SW480 (cell line): ENCODE measurements at places on chromosomes 5 and 9.

GRCh38 chr9:111832449-111832848 is 37.7 kb upstream of the SHOC1 start:
- no peak for DNase-seq

- DNase-seq, result no peak
Observed at GRCh38 chr5:142727735-142728047, 41.8 kb upstream of the FGF1 start.

DNA sequence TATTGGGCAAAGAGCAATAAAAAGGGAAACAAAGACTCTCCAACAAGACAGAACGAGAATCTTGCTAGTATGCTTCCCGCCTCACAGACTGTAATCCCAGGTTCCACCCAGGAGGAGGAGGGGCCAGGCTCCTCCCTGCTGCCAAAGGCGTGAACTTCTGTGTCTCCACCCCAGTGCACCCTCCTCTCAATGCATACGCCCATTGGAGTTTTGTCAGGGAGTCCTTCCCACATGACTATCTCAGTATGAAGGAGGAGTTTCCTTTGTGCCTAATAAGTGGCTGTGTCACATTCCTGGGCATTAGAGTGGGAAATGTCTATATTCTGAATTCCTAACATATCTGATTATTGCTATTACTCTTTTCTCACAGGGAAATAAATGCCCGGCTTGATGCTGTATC is 106.4 kb upstream of the DHFR start:
- DNase-seq, result peak; percentile 7

DNA sequence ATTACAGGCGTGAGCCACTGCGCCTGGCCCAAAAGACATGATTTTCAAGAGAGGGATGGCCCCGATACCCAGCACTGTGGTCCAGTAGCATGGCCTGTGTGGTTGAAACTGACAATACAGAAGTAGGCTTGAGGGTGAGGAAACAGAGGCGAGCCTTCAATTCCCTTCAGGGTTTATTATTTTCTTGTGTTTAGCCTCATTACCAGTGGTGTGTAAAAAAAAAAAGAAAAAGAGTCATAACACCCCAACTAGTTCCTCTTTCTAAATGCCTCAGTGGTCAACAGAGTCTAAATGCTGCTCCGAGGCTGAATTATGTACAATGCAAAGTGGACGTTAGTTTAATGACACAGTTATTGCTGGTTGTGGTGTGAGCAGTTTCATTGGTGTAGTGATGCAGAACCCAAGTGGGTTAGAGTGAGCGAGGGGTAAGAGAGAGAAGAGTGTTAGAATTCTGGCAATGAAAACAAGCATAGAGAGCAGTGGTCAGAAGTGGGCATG is 58.8 kb downstream of the SNX30 start:
- no peak for DNase-seq

GRCh38 chr5:79936646-79937216 is 54.3 kb downstream of the MTX3 start:
- DNase-seq, result no peak

DNA sequence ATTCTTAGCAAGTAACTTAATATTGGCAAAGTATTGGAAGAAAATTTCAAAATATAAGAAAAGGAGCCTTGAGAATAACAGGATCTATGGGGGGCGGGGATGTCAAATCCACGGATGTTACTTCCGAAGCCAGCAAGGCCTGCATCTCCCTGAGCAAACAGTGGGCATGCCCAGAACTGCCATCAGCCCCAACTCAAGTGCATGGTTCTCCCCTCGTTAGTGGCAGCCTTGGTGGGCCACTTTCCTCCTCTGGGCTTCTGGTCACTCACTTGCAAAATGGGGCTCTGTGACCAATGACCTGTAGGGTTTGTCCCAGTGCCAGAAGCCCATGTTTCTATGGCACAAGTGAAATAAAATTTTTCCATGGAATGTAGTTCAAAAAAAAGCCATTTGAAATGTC is 27.2 kb upstream of the MED10 start:
- no peak for DNase-seq

GRCh38 chr5:90940227-90940995 is 381.8 kb downstream of the ADGRV1 start:
- peak; percentile 36 for DNase-seq

- DNase-seq, result no peak
Observed at GRCh38 chr9:117218951-117219350, 195.9 kb downstream of the ASTN2 start.

DNA sequence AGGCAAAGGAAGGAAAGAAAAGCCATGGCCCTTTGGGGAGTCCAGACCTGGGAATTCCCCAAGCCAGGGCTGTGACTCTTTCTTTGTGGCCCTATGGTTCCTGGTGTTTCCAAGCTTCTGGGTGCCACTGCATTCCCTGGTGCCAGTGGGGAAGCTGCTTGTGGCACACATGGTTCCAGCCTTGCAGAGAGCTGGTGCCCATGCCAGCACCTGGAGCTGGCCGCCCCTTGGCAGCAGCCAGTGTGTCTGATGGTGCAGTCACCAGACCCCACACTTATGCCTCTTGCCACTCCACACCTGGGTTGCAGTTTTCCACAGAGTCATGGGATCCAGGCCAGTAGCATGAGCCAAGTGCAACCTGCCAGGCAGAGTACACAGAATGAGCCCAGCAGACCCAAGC is 1495.3 kb upstream of the NUDT12 start:
- no peak for DNase-seq

GRCh38 chr9:82456642-82457041 is 468.1 kb downstream of the SPATA31D1 start:
- no peak for DNase-seq

GRCh38 chr5:150584556-150585335 is 55.7 kb upstream of the SYNPO start:
- no peak for DNase-seq

DNA sequence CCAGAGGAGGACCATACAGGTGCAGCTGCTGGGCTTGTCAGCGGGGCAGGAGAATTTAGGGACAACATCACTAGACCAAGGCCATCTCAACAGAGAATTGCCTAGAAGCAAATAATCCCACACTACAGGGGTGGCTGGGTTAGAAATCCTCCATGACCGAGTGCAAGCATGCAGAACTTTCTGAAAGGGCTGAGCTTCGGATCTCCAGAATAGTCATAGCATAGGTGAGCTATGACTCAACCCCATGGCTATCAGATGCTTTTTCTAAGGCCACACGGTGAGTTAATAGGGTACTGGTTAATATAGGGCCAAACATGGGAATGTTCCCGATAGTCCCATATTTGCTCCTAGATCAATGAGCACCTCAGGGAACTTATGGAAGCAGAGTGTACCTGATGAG is 4.2 kb downstream of the KCNIP1 start:
- DNase-seq, result no peak

- DNase-seq, result no peak
Observed at GRCh38 chr9:77808751-77809081, 160.6 kb upstream of the GNA14 start.

DNA sequence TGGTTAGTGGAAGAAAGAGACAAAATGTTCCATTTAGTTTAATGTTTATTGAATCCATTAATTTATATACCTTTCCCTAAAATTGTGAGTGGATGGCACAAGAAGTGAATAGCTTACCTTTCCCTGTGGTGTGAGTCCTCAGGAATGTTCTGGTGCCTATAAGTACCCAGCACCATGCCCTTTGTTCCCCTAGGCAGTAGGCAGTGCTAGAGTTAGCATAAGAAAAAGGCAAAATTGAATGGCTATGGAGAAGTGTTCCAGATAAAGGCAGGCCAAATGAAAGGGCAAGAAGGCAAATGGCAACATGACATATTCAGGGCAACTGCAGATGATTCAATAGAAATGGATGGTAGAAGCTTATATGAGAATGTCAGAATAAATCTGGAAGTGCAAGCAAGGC is 370.8 kb upstream of the PTGER4 start:
- no peak for DNase-seq

DNA sequence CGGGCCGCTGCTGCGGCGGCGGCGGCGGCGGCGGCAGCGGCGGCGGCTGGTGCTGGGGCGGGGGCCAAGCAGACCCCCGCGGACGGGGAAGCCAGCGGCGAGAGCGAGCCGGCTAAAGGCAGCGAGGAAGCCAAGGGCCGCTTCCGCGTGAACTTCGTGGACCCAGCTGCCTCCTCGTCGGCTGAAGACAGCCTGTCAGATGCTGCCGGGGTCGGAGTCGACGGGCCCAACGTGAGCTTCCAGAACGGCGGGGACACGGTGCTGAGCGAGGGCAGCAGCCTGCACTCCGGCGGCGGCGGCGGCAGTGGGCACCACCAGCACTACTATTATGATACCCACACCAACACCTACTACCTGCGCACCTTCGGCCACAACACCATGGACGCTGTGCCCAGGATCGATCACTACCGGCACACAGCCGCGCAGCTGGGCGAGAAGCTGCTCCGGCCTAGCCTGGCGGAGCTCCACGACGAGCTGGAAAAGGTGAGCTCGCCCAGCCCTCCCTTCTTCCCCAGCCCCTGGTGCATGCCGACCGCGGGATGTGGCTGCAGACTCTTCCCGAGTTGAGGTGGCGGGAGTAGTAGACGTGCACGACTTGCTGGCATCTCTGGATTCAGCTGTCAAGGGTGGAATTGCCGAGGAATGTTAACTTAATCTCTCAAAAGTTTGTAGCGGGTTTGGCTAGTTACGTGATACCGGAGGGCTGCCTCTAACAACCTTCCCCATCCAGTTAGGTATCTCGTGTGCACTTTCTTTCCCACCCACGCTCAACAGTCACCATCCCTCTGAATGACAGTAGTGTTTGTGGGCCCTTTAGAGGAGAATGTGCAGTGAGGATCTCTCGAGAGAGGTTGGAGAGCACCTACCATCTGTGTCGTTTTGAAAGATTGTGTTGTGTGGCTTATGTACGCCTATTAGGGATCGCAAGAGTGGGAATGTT is 932 bp downstream of the SLC12A2 start:
- DNase-seq, result peak; percentile 69

DNA sequence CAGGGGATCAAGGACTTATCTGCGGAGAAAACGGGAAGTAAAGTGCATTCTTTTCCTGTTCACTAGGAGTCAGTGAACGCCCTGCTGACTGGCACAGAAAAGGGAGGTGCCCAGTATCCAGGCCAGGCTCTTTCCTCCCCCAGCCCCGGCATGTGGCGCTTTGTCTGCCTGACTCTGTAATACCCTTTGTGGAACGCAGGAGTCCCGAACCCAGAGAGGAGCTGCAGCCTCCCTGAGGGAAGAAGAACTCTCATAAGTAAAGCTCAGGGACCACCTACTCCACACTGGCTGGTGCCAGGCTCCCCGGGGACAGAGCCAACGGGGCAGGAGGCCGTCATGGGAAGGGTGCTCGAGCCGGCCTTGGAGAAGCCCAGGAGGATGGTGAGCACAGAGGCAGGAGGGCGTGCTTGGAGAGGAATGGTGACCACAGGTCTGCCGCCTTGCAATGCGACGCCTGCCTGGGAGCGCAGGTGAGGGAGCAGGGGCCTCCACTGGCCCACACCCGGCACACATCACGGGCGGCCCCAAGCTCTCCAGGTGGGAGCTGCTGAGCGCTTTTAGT is 31.5 kb downstream of the VAV2 start:
- DNase-seq, result no peak

- DNase-seq, result no peak
Observed at GRCh38 chr9:21872696-21873095, 70.3 kb downstream of the MTAP start.

DNA sequence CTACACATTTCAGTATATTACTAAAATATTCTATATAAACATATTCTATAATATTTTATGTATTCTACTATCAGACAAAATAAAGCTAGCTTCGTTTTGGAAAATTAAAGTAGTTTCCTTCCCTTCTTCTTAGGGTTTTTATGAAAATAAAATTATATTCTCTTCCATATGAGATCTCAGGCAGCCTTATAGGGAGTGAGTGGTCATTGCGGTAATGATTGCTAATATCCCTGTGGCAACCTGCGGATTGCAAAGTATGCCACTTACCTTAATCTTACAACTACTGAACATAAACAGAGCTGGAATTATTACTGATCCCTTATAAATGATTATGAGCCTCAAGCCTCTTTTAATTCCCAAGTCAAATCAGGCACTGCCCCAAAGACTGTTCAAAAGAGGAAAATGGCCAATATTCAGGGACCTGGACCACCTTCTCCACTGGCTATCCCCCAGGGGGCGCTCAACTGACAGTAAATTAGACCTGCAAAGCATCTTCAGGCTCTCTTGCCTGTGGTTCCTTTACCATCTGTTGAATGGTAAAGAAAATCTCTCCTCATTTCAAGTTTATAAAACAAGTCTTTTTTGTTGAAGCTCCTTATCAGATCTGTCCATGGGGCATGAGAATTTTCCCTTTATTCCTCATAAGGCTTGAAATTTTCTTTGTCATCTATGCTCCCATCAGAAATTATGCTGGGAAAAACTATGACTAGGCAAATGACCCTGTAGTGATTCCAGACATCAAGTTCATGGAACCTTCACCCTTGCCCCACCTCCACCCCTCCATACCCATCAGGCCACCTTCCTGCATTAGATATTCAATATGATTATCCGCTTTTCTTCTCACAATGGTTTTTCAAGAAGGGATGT is 163.9 kb downstream of the CEMIP2 start:
- DNase-seq, result peak; percentile 75

DNA sequence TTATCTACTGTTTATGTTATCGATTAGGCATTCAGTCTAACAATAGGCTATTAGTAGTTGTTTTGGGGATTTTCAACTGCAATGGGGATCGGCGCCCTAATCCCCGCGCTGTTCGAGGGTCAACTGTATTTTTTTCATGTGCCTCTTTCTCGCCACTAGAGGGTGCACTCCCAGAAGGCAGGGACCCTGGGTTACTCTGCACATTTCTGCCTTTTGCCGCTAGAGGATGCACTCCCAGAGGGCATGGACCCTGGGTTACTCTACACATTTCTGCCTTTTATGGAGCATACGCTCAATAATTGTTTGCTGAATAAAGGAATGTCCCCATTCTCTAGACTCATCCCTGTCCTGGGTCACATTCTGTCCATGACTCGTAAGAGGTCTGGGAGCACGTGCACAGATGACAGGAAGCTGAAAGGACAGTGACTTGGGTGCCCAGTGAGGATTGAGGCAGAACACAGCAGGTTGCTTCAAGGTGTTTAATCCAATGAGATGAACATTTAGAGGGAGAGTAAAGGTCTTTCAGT is 27.9 kb upstream of the RECK start:
- DNase-seq, result peak; percentile 72

GRCh38 chr9:31615966-31616365 is 768.5 kb upstream of the ACO1 start:
- DNase-seq, result no peak

DNA sequence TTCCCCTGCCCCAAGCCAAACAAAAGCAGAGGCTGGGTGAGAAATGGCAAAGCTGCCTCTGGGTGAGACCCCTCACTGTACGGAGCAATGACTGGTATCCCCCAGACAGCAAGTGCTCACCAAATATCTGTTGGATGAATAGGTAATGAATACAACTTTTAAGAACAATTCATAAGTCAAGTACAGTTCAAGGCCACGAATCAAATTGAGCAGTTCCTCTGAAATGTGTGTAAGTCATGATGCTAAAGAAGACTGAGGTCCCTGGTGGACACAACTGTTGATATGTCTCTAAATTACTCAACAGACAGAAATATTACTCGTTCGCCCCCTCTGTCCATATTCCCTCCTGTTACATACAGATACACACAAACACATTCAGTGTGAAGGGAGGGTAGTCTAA is 160.7 kb downstream of the GLIS3 start:
- DNase-seq, result no peak

GRCh38 chr5:111997711-111998110 is 240.7 kb upstream of the NREP start:
- DNase-seq, result peak; percentile 95
